Smooth muscle cell of bladder (primary cell): ENCODE measurements at places on chromosomes 4 and X. TPM values are rescaled to one million over a fixed set of nuclear protein-coding genes. Genes with fewer than 3 reads are reported as not detected.

TRIML2 gene
- total RNA-seq = 0.14 and 0.18 TPM in 2 replicates

DKK2 gene
- 0.09 TPM in 1 of 2 replicates, not detected in the other for total RNA-seq

FGFR3 gene
- 1.6 and 1.7 TPM in 2 replicates for total RNA-seq

NXF3 gene
- total RNA-seq = not detected in 2 replicates

GPRASP2 gene
- 13.8 and 16.0 TPM in 2 replicates for total RNA-seq

TCEAL4 gene
- 43.1 and 53.1 TPM in 2 replicates for total RNA-seq
